ENCODE measurements at places on chromosomes 6 and 20.

DNA sequence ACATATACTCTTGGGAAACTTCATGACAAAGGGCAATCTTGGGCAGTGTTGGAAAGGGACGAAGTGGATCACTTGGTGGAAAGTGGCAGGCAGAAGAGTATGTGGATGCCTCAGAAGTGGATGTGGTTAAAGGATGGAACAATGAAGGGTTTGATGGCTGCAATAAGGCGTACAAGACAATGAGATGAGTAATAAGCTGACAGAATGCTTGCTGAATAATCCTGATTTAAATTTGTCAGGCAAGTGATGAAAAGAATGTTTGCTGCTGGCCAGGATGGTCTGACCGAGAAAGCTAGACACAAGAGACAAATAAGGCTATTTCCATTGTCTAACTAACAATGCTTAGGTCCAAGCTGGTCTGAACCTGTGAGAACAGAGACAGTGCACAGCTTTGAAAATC is 61.6 kb upstream of the CEP85L start:
- DNase-seq = no peak

GRCh38 chr20:39961637-39962244 is 727.3 kb downstream of the MAFB start:
- no peak for DNase-seq

- DNase-seq = no peak
Observed at GRCh38 chr20:3046677-3047462, 1.0 kb downstream of the MRPS26 start.

DNA sequence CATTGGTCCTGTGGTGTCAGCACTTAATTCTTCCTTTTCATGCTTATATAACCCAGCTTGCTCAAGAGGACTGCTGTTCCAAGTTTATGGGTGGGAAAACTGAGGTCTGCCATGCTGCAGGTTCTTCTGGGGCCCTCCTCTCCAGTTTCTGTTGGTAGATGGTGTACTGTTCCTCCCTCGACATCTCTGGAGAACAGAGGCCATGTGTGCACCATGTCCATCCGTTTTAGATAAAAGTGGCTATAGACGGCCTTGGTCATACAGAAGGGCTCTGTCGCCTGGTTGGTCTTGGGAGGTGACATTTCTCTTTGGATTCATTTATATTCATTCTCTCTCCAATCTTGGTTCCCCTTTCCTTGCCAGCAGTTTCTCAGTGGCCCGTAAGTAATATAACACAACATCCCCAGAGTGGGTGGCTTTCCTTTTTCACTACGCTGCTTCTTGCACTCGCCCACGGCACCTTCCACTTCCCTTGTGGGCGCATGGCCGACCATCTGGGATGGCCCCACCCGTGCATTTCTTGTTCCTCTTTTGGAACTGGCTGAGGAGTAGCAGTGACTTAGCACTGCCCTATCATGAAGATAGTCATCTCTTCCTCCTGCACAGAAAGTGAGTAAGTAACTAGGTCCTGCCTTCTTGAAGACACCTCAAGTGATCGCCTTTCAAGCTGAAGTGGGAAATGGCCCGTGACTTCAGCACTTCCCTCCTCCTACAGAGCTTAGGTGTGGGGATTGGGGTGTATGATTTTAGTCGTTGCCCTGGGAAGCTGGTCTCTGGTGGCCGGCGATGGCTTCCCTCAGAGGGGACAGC is 94.2 kb downstream of the RREB1 start:
- no peak for DNase-seq

DNA sequence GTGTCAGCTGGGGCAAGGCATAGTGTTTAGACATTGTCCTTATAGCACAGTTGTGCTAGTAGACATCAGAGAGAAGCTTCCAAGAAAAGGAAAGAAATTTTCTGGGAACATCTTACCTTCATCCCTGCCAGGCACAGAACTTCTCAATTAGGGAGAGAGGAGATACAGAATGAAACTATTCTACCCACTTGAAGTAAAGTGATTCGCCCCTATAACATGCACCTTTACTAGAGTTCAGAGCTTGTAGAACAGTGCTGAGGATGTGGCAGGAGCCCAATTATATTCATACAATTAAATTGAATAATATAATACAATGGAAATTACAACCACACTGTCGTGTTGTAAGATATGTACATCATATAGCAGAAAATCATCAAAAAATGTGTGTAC is 1063.9 kb upstream of the CITED2 start:
- DNase-seq = no peak

- no peak for DNase-seq
Observed at GRCh38 chr6:142627474-142627873, 317.5 kb downstream of the HIVEP2 start.

DNA sequence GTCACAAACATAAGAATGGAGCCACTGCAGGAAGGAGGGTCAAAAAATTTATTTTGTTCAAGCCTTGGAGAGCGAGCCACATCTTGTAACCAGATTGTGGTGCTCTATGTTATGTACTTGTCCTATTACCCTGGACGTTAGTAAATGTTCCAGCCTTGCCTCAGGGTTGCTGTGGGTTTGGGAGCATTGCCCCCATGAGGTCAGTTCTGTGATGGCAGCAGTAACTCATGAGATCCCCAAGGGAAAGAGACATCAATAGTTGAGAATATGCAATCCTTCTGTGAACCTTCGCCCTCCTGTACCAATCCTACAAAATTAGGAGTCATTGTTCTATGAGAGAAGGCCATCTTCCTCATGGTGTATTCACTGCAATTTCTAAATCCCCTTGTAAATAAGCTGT is 16.4 kb upstream of the CFAP206 start:
- no peak for DNase-seq

DNA sequence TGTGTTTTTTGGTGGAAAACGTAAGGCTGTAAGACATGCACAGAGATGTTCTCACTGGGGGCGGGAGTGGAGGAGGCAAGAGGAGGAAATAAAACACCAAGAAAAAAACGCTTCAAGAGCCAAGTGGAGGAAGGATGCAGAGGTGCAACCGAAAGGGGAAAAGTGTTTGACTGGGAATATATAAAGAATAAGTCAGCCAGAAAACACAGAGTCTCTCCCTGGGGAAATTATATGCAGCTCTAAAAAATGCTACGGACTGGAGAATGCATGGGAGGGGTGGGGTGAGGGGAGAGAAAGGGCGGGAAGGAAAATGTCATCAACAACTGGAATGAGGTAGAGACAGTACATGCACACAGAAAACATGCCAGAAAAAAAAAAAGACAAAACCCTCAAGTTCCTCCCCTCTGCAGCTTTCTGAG is 133.5 kb downstream of the SCML4 start:
- DNase-seq = no peak

- no peak for DNase-seq
Observed at GRCh38 chr20:13341737-13342393, 120.8 kb downstream of the ISM1 start.

- peak; percentile 87 for DNase-seq
Observed at GRCh38 chr20:10603971-10604864, 69.6 kb downstream of the JAG1 start.
